ENCODE measurements at places on chromosomes 7 and 10. TPM values are rescaled to one million over a fixed set of nuclear protein-coding genes. Genes with fewer than 3 reads are reported as not detected.

The ACTL6B gene
- 0.67 TPM for polyA plus RNA-seq

DNA sequence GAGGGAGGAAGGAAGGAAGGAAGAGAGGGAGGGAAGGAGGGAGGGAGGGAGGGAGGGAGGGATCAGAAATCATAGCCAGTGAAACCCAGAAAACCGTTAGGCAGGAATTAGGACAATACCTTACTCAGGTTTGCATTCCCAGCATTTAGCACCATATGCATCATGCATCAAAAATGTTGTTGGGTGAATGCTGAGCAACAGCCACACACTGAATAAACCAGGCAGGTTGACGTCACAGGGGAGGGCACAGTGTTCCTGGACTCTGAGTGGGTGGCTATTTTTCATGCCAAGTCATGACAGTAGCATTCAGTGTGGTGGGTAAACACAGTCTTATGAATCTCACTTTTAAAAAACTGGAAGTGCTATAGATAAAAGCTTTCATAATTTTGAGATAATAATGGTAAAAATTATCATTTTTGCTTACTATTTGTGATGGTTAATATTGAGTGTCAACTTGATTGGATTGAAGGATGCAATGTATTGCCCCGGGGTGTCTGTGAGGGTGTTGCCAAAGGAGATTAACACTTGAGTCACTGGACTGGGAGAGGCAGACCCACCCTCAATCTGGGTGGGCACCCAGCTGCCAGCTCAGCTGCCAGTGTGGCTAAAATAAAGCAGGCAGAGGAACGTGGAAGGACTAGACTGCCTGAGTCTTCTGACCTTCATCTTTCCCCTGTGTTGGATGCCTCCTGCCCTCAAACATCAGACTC is 199.1 kb upstream of the PRKCQ start:
- no peak for DNase-seq

DNA sequence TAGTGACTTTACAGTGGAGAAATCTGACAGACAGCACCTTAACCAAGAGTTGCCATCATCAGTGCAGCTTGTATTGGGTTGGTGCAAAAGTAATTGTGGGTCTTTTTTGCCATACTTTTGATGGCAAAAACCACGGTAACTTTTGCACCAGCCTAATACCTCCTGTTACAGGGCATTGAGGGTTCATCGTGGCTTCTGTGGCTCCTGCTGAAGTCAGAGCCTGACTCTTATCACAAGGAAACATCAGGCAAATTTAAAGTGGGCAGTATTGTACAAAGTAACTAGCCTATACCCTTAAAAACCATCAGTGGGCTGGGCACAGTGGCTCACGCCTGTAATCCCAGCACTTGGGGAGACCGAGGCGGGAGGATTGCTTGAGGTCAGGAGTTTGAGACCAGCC is 117.4 kb downstream of the HECW1 start:
- DNase-seq, result no peak

GRCh38 chr7:45026984-45027773 is 27.2 kb downstream of the CCM2 start:
- no peak for DNase-seq

All from SK-N-SH (cell line).